ENCODE measurements at places on chromosomes 5 and 9. TPM values are rescaled to one million over a fixed set of nuclear protein-coding genes. Genes with fewer than 3 reads are reported as not detected.

The LRRC70 gene
- total RNA-seq = not detected

The EHMT1 gene
- 50.0 TPM for total RNA-seq

The MAMDC4 gene
- total RNA-seq = 2.6 TPM

The GDF9 gene
- total RNA-seq = 0.17 TPM

The TOR1B gene
- total RNA-seq = 26.7 TPM

The SMIM33 gene
- not detected for total RNA-seq

The DOK3 gene
- 2.7 TPM for total RNA-seq

The STPG3 gene
- not detected for total RNA-seq

The NEUROG1 gene
- total RNA-seq = not detected

The KCNN2 gene
- 0.07 TPM for total RNA-seq

The PCDHA6 gene
- total RNA-seq = 0.08 TPM

The SLF1 gene
- total RNA-seq = 10.1 TPM

The LECT2 gene
- not detected for total RNA-seq

The IL31RA gene
- 1.3 TPM for total RNA-seq

The ASB6 gene
- 23.3 TPM for total RNA-seq

The CARTPT gene
- total RNA-seq = not detected

The ACTBL2 gene
- 0.07 TPM for total RNA-seq

The ACOT12 gene
- total RNA-seq = not detected

The SVEP1 gene
- total RNA-seq = 1.6 TPM

The NUP188 gene
- 38.4 TPM for total RNA-seq

The SPATA31E1 gene
- not detected for total RNA-seq

The SAXO1 gene
- total RNA-seq = not detected

The CIZ1 gene
- 78.3 TPM for total RNA-seq

The PDCD1LG2 gene
- 0.30 TPM for total RNA-seq

The LTC4S gene
- not detected for total RNA-seq

The GNG10 gene
- 59.4 TPM for total RNA-seq

The SELENOP gene
- total RNA-seq = 0.18 TPM

The MRPL22 gene
- total RNA-seq = 38.0 TPM

The GABRA1 gene
- not detected for total RNA-seq

The GABRA6 gene
- total RNA-seq = not detected

The SLC6A18 gene
- not detected for total RNA-seq

The ITGA1 gene
- 1.6 TPM for total RNA-seq

The PBX3 gene
- 11.6 TPM for total RNA-seq

The EGFL7 gene
- 54.3 TPM for total RNA-seq

The PTPRD gene
- total RNA-seq = 0.20 TPM

The C5orf52 gene
- not detected for total RNA-seq

The IFNA13 gene
- not detected for total RNA-seq

The HTR4 gene
- not detected for total RNA-seq
